Muscle of arm (tissue), 14 donors: ENCODE measurements at places on chromosomes 1 and 21. TPM values are rescaled to one million over a fixed set of nuclear protein-coding genes. Genes with fewer than 3 reads are reported as not detected.
A peak's percentile ranks its signal among the peaks of the same experiment; 100 is the strongest.

Gene ADCY10
- polyA plus RNA-seq = 0.21 TPM

Gene SFN
- not detected for polyA plus RNA-seq

DNA sequence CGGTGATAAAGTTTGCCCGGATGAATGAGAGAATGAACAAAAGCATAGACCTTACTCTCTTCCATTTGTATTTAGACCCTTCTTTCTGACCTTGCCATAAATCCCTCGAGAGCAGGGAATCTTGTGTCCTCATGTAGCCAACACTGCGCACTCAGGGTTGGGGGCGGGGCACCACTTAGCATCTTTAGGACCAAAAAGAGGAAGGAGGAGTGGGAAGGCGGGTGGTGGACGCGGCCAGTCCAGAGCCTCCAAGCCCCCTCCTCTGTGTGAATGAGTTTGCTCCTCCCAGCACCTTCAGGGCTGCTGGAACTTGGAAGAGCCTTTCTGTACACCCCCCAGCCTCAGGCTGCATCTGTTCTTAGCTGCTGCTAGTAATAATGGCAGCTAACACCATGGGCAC, 141.9 kb upstream of the TMEM51 start:
- DNase-seq = no peak

Gene TNFSF18
- 0.24 TPM for polyA plus RNA-seq

Gene COL16A1
- polyA plus RNA-seq = 101 TPM

DNA sequence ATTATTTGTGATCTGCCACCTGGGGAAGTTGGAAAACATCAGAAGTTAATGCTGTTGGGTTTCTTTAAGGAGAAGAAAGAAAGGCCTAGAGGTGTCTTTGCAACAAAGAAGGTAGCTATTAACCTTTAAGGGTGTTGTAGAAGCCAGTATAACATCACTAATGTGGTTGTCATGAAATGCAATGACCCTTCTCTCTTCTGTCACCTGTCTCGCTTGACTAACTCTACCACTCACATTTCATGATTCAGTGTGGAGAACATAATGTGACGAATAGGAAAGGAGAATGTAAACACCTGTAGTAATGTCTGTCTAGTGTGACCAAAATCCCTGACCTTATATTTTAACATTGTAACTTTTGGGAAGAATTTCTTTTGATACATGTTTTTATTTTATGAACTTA, 211.7 kb upstream of the UBE2U start:
- no peak for DNase-seq

GRCh38 chr1:211724687-211725196, 49.3 kb upstream of the NEK2 start:
- DNase-seq = peak; percentile 49

DNA sequence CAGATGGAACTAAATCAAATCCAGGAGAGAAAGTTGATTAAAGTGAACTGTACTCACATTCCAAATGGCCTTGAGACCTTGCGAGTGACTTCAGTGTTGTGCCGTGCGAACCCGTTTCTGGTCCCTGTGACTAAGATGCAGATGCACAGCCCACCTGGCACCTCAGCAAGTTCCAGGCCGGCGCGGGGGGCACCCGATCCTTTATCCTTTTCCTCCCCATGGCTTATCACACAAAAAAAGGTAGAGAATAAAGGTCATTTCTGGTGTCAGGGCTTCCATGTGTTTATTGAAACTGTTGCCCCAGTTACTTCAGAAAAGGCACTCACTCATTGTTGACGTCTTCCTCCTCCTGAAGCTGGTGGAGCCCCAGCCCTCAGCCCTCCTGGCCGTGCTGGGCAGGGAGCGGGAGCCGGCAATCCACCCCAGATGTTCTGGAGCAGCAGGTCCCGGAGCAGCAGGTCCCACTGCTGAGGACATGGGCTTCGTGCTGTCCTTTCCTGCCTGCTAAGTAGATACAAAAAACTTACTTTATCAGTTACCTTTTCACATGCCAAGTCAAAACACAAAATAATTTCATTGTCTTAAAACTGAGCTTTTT, 53.0 kb downstream of the PCNT start:
- DNase-seq = no peak

DNA sequence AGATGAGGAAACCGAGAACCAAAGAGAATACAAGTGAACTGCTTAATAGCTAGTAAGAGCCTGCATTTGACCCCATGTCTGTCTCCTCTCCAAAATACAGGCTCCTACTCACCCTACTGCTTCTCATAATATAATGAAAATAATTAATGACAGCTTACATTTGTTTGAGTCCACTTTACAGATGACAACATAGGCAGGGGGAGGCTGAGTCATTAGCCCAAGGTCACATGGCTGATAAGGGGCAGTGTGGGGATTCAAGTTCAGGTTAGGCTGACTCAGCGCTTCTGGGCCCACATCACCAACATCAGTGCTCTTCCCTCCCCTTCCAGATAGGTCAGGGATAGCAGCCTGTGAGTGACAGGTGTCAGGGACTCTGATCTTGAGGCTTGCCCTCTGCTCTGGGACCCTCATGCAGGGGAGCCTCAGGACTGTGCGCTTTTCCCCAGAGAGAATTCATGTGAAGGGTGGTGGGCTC, 16.2 kb downstream of the AZIN2 start:
- no peak for DNase-seq

Gene CLCA2
- not detected for polyA plus RNA-seq

GRCh38 chr1:69766431-69767180, 198.9 kb downstream of the LRRC7 start:
- no peak for DNase-seq

Gene NR5A2
- 2.9 TPM for polyA plus RNA-seq

GRCh38 chr1:183090391-183091006, 67.3 kb downstream of the LAMC1 start:
- DNase-seq = peak; percentile 84

Gene RASSF5
- polyA plus RNA-seq = 14.7 TPM

GRCh38 chr1:77768006-77768405, 8.4 kb upstream of the USP33 start:
- no peak for DNase-seq

Gene OXCT2
- 0.66 TPM for polyA plus RNA-seq

DNA sequence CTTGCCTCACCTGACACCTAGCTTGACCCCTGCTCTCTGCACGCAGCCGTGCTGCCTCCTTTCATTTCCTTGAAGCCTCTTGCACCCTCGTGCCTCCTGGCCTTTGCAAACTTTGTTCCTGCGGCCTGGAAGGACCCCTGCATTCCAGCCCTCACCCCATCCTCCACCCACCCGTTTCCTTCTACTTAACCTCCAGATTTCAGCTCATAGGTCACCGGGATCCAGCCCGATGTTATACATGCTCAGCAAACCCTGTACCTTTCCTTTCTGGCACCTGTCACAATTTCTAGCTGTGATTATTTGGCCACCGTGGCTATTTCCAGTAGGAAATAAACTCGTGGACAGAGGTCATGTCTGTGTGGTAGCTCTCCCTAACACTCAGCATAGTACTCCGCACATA, 4.5 kb downstream of the EDARADD start:
- no peak for DNase-seq

DNA sequence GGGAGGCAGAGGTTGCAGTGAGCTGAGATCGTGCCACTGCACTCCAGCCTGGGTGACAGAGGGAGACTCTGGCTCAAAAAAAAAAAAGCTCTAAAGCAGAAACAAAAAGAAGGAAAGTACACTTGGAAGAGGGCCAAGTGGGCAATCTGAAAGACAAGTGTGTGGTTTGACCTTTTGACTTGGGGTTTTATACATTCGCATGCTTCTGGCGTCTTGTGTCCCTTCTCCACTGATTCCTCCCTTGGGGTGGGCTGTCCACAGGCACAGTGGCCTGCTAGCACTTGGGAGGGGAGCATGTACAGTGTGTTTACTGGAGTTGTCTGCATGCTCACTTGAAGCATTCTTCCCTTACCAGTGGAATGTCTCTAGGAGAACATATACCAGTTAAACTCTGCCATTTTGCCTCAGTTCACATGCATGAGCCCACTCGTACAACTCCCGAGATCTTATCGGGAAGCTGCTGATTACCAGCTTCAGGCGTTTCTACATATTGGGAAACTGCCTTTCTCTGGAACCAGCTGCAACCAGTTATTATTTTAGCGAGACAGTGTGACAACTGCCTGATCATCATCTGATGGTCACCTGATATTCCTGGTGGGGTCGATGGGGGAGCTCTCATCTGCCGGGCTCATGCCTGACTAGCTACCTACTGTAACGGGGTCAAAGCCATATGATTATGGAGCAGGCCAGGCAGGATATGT, 113.5 kb upstream of the ZNF678 start:
- DNase-seq = no peak

GRCh38 chr21:15671188-15671587, 58.6 kb upstream of the USP25 start:
- no peak for DNase-seq
